Naive thymus-derived CD4-positive, alpha-beta T cell (primary cell): ENCODE measurements at places on chromosomes 4 and X. TPM values are rescaled to one million over a fixed set of nuclear protein-coding genes. Genes with fewer than 3 reads are reported as not detected.

PPEF1 gene
- 0.72 TPM for total RNA-seq

XIAP gene
- 23.5 TPM for total RNA-seq

ZCCHC12 gene
- 0.16 TPM for total RNA-seq

LRCH2 gene
- total RNA-seq = not detected

GAGE12J gene
- total RNA-seq = not detected

NR0B1 gene
- not detected for total RNA-seq

DDX60 gene
- total RNA-seq = 113 and 121 TPM in 2 replicates

CT45A6 gene
- not detected in 2 replicates for total RNA-seq

HAUS3 gene
- 22.6 and 24.4 TPM in 2 replicates for total RNA-seq

MAML3 gene
- total RNA-seq = 1.4 and 1.6 TPM in 2 replicates

CLDN22 gene
- total RNA-seq = not detected

MAGEA2 gene
- total RNA-seq = not detected in 2 replicates

SHOX gene
- not detected for total RNA-seq

DNA sequence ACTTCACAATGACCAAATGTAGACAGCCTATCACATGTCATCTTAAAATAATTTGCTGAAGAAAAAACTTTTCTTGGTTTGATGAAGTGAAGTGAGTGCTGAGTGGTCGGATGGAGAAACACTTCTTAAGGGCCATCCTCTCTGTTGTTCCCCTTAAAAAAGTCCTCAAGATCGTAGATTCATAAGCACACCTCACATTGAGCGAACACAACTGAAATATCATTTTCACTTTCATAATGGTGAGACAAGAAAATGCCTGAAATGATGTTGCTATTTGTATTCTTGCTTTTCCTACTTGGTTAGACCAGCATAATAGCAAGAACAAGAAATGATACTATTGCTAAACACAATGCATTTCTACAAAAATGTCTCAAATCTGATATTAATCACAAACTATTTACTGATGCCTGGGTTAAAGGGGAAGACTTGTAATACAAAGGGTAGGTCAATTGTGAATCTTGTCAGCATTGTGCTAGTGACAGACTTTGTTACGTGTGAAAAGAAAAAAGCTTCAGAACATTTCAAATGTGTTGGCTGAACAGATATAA lies 305.6 kb upstream of the NR3C2 start:
- no peak for DNase-seq

GRCh38 chr4:186151499-186151898 lies 39.9 kb upstream of the CYP4V2 start:
- no peak for DNase-seq

GRCh38 chr4:107760281-107760947 lies 40.4 kb upstream of the PAPSS1 start:
- no peak for DNase-seq

DNA sequence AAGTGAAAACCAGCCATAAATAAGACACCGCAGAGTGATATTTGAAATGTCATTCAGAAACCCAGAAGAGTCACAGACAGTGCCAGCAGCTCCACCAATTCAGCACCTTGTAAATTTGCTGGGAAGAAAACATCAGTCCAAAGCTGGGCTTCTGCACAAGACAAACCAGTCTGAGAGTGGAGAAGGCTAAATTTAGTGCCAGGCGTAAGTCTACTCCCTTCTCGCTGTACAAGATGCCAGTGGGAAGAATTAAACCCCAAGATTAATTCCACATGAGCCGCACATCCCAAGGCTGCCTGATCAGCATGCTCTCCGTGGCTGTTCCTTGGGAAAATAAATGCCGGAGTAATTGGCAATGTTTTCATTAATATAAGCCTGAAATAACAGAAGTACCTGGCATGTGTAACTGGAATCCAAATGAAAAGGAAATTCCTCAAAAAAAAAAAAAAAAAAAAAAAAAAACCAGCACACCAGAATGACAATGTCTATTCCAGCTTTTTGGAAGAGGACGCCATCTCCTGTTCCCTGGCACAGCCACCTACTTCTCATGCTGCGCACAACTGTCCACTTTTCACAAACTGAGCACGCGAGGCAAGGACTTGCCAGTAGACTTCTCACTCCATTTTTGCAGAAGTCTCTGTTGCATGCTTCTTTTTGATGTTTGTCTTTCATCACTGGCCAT lies 95.5 kb downstream of the NSUN7 start:
- DNase-seq = no peak

GRCh38 chrX:7941390-7942042 lies 14.3 kb upstream of the PNPLA4 start:
- DNase-seq = no peak

GRCh38 chrX:79452881-79453280 lies 85.7 kb upstream of the ITM2A start:
- no peak for DNase-seq

- no peak for DNase-seq
Observed at GRCh38 chr4:2810388-2810787, 17.5 kb downstream of the SH3BP2 start.

DNA sequence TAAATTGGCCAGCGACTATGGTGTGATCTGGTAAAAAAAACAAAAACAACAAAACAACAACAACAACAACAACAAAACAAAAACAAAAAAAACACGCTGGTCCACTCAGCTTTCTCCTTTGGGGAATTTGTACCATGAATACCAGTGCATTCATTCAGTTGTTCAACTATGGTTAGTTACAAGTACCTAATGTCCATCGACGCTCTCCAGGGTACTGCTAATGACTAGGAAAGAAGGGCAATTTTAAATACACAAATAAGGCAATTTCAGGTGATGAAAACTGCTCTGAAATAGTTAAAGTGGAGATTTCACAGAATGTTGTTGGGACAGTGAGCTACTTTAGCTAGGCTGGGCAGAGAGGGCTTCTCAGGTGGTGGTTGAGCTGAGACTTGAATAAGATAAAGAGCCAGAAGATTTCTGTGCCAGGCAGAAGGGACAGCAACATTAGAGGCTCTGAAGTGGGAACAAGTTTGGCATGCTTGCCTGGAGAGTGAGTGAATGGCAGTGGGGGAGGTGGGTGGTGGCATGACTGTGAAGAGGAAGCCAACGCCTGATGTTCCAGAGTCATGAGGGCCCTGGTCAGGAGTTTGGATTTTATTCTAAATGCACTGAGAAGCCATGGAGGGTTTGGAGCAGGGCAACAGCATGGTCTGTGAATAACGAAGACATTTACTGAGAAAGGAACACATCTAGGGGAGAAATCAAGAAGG lies 45.9 kb upstream of the PGRMC2 start:
- no peak for DNase-seq

DNA sequence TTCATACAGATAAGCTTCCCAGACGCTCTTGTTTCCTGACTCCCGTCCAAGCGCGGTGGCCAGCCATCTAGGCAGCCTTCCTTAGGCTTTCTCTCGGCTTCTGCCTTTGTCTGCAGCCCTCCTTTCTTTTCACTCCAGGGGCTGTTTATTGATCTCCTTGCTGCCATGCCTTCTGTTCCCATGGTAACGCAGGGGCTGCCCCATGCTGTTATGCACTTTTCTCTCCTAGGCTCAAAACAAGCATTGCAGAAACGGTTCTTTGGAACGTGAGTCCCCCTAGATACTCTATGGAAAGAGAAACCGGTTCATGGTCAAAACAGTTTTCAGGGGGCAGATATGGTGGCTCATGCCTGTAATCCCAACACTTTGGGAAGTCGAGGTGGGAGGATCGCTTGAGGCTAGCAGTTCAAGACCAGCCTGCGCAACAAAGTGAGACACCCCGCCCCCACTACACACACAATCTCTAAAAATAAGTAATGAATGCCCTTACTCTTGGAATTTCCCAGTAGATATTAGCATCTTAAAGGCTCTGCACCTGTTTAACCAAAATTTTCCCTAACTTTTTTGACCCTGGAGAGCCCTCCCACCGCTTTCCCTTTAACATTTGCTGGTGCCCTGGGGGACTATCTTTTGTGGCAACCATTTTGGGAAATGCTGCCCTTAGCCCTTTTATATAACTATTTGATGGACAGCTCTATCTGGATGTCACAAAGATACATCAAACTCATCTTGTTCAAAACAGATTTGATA lies 53.9 kb upstream of the ZNF157 start:
- no peak for DNase-seq

GRCh38 chr4:1082215-1083182 lies 30.9 kb downstream of the RNF212 start:
- DNase-seq = no peak

- DNase-seq = no peak
Observed at GRCh38 chr4:107725281-107725859, 5.3 kb upstream of the PAPSS1 start.

GRCh38 chrX:77447653-77448569 lies 722 bp downstream of the FGF16 start:
- no peak for DNase-seq

GRCh38 chr4:148437439-148437838 lies 4.8 kb downstream of the NR3C2 start:
- DNase-seq = no peak

DNA sequence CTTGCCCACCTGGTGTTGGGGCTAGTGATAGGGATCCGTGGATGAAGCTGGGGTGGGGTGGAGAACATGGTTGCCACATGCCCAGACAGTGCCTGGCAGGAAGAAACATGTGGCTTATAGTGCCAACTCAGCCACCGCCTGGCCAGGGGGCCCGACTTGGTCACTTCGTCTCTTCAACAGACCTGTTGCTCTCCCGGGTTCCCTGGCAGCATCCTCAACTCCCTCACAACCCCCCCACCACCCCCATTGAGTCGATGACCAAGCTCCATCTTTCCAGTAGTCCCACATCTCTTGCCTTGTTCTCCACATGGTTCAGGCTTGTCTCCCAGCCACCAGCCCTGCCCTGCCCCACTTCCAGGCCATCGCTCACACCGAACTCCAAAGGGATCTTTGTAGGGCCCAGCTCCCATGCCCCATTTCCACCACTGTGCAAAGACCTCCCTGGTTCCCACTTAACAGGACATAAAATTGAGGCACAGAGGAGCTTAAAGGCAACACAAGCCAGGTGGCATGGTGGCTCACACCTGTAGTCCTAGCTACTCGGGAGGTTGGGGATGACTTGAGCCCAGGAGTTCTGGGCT lies 7.8 kb downstream of the PNCK start:
- no peak for DNase-seq

- DNase-seq = no peak
Observed at GRCh38 chr4:11544211-11544610, 115.5 kb upstream of the HS3ST1 start.

DNA sequence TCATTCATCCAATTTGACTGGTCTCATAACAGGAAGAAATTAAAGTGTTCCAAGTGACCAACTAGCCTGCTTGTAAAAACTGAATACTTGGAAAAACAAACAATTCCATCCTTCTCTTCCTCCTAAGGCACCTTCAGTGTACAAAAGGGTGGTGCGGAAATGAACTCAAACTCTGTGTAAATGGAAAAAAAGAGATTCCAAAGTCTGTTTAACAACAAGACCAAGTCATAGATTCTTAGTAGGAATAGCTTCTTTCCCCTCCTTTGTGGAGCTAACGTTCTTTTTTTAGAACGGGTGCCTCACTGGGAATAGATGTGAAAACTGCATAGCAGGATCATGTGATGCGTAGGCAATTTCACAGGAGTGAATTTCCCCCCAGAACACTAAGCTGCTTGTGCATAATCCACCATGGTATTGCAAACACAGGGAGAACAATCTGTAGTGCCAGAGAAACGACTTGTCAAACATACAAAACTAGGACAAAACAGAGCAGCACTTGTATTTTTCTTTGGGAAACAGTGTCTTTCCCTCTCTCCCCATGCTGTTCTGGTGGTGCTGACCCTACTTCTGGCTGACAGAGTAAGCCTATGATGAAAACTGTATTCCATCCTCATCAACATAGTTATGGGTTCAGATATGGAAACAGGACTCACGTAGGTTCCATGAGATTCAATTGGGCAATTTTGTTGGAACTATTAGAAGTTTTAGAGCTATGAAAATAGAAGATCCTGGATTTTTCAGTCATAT lies 13.2 kb upstream of the SOD3 start:
- no peak for DNase-seq

DNA sequence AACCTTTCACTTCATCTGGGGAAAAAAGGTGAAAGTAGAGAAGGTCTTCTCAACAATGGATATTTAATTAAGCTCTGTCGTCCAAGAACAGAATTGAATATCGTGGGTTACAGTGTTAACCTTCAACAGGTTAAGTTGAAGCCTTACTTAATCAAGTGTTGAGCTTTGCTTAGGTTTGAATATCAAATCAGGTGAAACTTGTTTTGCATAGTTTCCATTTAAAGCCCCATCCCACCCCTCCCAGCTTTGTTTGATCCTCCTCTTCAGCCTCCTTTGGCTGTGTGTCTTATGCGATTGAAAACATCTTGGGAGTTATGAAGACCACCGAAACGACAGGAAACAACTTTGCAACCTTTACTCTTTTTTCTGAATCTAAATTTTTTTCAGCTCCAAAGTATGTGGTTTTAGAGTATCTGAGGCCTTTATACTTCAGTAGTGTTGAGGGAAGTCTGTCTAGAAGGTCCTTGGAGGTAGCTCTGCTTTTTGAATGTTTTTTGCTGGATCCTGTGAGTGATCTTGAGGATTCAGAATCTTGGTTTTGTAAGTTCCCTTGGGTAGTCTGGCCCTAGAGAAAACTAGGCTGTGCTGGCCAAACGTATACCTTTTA lies 39.1 kb downstream of the MCUB start:
- no peak for DNase-seq

- no peak for DNase-seq
Observed at GRCh38 chr4:1795299-1796195, 2.5 kb downstream of the FGFR3 start.
